ENCODE measurements at places on chromosomes 16 and 17.

DNA sequence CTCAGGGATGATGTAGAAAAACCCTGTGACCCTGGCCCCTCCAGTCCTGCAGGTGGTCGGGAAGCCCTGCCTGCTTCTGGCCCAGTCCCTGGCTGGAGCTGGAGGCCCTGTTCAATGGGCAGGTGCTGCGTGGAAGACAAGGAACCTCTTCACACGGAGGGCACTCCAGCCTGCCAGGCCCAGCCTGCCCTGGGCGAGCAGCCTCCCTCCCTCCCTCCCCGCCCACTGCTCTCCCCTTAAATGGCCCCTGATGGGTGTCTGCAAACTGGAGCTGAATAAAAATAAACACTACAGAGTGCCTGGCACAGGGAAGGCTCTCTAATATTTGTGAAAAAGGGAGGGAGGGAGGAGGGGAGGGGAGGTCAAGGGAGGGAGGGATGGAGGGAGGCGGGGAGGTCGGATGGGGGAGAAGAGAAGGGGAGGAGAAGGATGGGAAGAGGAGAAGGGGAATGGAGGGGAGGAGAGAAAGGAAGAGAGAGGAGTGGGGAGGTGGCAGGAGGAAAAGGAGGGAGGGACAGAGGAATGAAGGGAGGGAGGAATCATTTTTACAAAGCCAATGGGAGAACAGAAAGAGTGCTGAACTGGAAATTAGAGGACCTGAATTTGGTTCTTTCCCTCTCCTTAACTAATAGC lies 222.8 kb upstream of the TNRC6C start:
- no peak for DNase-seq

DNA sequence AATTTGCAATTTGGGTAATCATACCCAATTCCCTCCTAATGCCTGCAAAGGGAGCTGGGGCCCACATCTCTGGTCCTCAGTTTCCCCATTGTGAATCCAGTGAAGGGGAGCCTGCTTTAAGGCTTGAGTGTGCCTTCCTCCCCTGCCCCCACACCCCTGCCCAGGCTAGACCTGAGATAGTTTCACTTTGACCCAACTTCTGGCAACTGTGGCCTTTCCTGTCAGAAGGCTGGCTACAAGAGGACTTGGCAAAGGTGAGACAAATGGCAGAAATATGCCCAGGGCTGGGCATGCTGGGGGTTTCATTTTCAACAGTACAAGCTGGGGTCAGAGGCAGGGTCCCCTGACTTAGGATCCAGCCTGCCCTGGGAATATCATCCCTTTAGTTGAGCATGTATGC lies 10.0 kb downstream of the SOCS1 start:
- peak; percentile 55 for DNase-seq

- peak; percentile 71 for DNase-seq
Measured at GRCh38 chr17:3683054-3683511, 12.9 kb downstream of the P2RX5 start.

GRCh38 chr16:67327743-67328142 lies 1.1 kb downstream of the LRRC36 start:
- DNase-seq: no peak

DNA sequence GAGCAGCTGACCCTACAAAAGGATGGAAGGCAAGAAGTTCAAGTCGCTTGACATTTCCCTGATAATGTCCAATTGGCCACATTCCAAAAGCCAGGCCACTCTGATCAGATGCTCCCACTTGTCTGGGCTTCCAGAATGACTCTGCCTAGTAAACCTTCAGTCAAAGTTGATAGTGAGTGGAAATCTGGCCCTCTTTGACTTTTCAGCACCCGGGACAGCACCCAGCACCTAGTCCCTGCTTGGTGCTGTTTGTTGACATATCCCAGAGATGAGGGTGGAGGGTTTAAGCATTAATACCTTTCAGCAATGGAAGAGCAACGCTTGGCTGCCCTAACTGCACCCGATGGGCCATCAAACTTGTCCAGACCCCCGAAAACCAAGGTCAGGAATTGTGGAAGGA lies 131.3 kb downstream of the AIPL1 start:
- peak; percentile 27 for DNase-seq

DNA sequence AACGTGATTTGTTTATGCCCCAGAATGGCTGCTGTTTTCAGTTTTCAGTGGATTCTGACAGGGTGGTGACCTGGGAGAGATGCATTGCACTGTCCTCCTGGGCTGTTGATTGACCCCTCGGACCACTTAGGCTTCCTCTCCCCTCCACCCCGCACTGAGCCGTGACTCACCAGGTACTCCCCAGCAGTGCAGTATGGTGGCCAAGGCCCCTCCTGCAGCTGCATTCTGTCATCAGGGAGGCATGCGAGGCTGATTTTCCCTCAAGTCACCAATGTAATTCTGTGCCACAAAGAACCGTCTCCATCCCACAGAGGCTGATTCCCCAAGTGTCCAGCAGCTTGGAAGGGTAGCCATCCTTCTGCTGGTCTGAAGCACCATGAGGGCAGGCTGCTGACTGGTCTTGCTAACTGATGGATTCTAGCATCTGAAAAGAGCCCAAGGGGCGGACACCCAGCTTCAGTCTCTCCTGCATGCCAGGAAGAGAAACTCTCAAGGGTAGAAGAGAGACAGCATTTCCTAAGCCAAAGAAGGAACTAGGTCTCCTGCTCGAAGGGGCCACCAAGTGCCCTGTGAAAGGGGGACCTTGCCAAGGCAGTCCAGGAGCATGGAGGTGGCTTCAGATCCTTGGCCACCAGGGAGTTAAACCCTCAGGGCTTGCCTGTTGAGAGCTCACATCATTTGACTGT lies 148.1 kb downstream of the SOCS1 start:
- DNase-seq: no peak

- no peak for DNase-seq
Measured at GRCh38 chr16:89330177-89330856, 112.8 kb downstream of the ZNF778 start.

- no peak for DNase-seq
Measured at GRCh38 chr17:1181753-1182137, 2.0 kb upstream of the ABR start.

DNA sequence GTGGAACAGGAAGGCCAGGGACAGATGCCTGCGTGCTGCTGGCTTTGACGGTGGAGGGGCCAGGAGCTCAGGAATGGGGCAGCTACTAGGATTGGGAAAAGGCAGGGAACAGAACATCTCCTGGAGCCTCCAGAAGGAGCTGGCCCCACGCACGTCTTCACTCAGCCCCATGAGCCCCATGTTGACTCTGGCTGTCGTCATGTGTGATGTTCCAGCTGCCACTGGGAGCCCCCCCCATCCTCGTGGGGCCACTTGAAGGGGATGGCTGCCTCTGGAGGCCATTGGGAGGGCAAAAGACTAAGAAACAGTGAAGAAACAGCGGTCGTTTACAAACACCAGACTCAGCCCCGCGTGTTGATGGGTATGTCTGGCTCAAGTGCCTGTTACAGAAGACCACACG lies 18.5 kb upstream of the APRT start:
- no peak for DNase-seq

DNA sequence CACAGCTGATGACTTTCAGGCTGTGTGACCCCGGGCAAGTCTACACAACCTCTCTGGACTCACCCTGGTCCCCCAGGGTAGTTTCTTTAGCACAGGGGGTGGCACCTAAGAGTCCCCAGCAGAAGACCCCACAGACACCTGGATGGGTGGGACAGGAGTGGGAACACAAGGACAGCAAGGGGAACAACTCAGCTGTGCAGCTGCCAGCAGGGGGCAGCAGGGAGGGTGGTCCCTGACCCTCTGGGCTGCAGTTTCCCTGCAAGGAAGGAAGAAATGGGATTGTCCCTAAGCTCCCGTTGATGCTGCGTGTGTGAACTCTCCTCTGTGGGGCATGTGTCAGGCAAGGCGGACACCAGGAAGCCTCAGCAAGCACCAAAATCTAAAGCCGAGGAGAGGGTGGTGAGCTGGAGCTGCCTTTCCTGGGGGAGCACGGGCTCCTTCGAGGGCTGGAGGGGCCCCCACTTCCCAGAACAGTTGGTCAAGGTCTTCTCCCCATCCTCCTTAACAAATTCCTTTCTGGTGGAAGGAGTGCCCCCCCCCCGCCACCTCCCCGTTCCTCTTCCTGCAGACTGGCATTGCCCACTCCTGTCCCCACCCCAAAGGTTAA lies 24.1 kb upstream of the CDH5 start:
- peak; percentile 46 for DNase-seq

DNA sequence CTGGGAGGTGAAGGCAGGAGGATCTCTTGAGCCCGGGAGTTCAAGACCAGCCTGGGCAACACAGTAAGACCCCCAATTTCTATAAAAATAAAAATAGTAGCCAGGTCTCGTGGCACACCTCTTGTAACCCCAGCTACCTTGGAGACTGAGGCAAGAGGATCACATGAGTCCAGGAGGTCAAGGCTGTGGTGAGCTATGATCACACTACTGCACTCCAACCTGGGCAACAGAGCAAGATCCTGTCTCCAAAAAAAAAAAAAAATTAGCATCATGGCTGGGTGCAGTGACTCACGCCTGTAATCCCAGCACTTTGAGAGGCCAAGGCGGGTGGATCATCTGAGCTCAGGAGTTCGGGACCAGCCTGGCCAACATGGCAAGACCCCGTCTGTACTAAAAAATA lies 6.7 kb upstream of the CBX2 start:
- DNase-seq: no peak

GRCh38 chr17:74646231-74646630 lies 22.7 kb upstream of the CD300E start:
- no peak for DNase-seq

All from activated CD4-positive, alpha-beta T cell treated with anti-CD3 and anti-CD28 coated beads for 48 hours (primary cell).